Panc1 (cell line): ENCODE measurements at places on chromosomes 1 and 21. TPM values are rescaled to one million over a fixed set of nuclear protein-coding genes. Genes with fewer than 3 reads are reported as not detected.

The NES gene
- 56.3 TPM for total RNA-seq

GRCh38 chr1:54337928-54338327 is 68.3 kb downstream of the SSBP3 start:
- no peak for DNase-seq

The BRDT gene
- total RNA-seq = not detected

GRCh38 chr1:20353836-20354235 is 63.2 kb downstream of the VWA5B1 start:
- no peak for DNase-seq

GRCh38 chr1:21550097-21550496 is 40.9 kb downstream of the ALPL start:
- DNase-seq = no peak
